ENCODE measurements at places on chromosomes 1 and 21.
A peak's percentile ranks its signal among the peaks of the same experiment; 100 is the strongest.

GRCh38 chr21:40689840-40690360 is 157.1 kb downstream of the DSCAM start:
- DNase-seq: no peak

DNA sequence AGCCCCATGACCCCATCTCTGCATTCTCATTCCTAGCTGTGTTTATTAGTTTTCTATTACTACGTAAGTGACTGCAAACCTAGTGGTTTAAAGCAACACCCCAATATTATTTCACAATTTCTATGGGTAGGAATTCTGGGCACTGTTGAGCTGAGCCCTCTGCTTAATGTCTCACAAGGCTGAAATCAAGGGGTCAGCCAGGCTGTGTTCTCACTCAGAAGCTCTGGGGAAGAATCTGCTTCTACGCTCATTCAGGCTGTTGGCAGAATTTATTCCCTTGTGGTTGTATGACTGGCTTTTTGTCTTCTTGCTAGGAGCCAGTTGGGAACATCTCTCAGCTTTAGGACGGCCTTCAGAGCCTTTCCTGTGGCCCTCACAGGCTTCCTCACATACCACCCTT is 181.0 kb downstream of the GIPC2 start:
- no peak for DNase-seq

DNA sequence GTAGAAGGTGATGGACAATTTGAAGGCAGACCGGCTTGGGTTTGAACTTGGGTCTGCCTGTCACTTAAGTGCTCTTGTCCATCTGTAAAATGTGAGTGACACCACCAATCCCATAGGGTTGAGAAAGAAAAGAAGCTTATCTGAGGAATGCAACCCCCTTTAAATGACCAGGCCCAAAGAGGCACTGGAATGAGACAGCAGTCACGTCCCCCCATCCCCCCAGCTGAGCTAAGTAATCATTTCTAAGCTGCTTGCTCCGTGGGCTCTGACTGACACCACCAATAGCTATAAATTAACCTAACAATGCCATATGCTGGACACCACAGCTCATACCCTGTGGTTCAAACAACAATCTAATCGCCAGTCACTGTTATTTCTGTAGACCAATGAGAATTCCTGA is 15.1 kb downstream of the LCA5L start:
- DNase-seq: no peak

DNA sequence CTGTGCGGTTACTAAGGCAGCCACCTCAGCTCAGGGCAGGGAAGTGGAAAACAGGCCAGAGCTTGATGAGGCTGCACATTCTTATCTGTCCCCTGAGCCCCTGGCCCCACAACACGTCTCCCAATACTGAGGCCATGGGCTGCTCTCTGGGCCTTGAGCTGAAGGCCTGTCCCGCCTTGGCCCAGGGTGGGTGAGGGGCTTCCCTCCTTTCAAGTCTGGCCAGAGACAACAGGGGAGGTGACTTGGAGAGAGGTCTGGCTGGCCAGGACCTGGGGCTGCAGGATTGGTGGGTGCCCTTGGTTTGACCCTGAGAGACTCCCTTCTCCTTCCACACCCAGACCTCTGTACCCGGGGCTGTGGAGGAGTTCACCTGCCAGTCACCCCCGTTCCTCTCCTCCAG is 563.8 kb downstream of the PTPRU start:
- no peak for DNase-seq

GRCh38 chr1:84876353-84876752 is 16.7 kb downstream of the LPAR3 start:
- no peak for DNase-seq

DNA sequence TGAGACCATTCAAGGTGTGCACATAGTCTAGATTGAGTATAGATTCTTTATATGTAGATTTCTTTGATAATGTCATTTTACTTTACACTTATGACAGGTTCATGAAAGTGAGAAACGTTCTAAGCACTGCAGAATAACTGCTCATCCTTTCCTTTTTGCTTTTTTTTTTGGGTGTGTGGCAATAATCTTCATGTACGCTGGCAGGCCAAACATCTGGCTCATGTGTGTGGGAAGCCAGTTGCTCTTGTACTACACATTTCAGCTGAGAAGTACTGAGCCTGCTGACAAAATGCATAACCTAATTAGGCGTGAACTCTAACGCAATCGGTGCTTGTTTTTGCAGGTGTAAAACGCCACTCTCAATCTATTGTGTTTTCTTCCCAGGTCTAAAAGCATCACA is 350.8 kb upstream of the KAZN start:
- no peak for DNase-seq

- peak; percentile 82 for DNase-seq
These were observed 3.0 kb downstream of the ZC3H12A start for GRCh38 chr1:37477198-37477931.

- no peak for DNase-seq
These were observed 8.1 kb downstream of the SNX7 start for GRCh38 chr1:98669355-98670296.

GRCh38 chr1:196115646-196116045 is 492.6 kb downstream of the KCNT2 start:
- no peak for DNase-seq

GRCh38 chr1:178643831-178644230 is 81.2 kb upstream of the RALGPS2 start:
- no peak for DNase-seq

- no peak for DNase-seq
These were observed 13.5 kb upstream of the ETV3L start for GRCh38 chr1:157113106-157113505.

Data from T-helper 2 cell (primary cell).